ENCODE measurements at places on chromosomes 16 and 17.

DNA sequence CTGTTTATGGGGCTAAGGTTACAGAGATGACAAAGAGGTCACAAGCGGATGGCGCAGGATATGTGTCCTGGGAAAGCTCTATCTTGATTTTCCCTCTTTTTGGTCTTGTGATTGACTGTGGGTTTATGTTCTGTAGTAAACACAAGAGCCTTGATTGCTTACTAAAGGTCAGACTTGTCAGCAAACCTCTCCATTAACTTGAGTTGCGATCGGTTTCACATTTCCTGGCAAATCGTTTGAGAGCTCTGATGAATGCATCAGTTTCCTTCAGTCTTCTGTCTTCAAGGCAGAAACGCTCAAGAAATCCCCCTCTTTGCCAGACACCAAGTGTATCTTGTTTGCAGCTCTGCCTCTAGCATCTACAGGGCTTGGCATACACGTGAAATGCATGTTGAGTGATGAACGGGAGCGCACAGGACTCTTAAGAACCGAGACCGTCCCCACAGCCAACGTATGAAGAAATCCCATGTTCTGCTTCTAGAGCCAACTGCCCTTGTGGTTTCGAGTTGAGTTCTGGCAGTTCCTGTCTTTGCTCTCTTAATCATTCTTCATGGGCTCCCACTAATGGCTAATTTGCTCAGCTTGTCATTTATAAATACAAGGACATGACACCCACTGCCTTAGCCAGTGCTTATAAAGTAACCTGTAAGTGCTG is 143.3 kb downstream of the PITPNC1 start:
- DNase-seq: no peak

- DNase-seq: no peak
Measured at GRCh38 chr17:28738680-28739384, 5.0 kb upstream of the TRAF4 start.

DNA sequence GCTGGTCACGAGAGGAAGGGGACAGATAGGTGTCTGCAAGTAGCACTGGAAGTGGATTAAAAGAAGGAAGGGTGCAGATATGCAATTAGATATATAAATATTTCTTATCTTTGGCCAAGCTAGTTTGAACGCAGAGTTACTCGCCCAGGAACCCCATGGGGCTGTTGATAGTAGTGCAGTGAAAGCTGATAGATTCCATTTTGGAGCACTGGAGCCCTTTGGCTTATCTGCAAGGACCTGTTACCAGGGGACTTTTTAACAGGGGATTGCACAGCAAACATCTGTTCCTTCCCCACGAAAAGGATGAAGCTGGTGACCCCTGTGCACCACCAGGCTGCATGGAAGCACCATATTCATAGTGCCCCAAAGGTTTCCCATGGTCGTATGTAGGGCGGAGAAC is 218.7 kb downstream of the SHISA9 start:
- DNase-seq: no peak

DNA sequence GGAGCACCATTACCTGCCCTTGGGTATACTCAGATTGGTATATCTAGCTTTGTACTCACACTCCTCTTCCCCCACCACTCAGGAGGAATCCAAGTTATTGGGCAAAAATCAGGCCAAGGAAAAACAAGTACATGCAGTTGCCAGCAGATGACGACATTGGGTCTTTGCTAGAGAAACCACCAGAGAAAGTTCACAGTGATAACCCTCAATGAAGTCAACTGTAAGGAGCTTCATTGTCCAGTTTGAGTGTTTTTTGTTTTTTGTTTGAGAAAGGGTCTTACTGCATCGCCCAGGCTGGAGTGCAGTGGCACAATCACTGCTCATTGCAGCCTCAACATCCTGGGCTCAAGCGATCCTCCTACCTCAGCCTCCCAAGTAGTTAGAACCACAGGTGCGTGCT is 34.6 kb upstream of the TOX3 start:
- DNase-seq: no peak

DNA sequence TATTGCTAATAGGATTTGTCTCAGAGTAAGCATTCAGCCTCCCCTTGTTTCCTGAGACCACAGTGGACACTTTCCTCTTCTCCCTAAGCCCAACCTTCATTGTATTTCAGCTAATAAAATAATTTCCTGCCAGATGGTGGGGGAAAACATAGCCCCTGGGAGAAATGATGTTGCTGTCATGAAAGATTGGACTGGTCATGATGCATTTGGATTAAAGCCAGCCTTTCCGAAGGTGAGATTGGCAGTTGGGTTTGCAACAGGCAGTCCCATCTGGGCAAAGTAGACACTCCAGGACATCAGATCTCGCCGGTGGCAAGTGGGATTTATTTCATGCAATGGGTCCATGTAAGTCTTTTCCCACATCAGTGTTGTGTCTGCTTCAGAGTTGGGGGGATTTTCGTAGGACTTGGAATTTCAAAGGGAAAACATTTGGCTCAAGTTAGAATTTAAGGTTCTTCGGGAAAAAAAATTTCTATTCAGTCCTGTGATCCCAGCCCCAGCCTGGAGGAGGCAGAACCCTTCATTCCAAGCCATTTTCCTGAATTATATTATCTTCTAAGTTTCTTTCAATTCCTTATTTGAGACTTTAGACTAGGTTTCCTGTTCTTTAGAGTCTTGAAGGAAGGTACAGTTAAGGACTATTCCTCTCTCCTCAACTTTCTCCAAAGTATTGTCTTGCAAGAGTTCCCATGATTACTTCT is 391.7 kb downstream of the XYLT1 start:
- DNase-seq: no peak

DNA sequence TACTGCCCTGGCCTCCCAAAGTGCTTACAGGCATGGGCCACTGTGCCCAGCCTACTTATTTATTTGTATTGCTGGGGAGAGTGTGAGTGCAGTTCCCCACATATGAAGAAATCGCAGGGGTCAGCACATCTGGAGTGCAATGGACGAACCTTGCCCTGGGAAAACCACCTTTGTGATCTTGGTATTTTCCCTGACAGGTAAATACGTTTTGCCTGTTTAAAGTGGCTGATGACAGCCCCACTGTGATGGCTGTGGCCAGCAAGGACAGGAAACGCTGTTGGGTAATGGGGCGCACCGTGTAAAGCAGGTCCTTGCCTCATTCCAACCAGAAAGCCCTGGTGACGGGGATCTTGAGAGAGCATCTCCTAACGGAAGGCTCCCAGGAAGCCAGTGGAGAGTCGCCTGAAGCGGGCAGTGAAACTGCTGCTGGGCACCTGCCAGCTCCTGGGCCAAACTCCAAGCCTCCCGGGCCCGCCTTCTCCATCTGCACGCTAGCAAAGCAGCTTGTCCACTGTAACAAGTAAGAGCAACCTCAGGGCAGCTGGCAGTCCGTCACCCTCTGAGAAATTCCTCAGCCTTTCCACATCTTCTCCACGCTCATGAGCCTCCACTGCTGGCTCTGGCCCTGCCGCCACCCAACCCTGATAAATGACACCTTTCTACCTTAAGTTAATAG is 17.5 kb downstream of the EMC8 start:
- no peak for DNase-seq

GRCh38 chr16:51876934-51877333 is 670.0 kb downstream of the TOX3 start:
- no peak for DNase-seq

DNA sequence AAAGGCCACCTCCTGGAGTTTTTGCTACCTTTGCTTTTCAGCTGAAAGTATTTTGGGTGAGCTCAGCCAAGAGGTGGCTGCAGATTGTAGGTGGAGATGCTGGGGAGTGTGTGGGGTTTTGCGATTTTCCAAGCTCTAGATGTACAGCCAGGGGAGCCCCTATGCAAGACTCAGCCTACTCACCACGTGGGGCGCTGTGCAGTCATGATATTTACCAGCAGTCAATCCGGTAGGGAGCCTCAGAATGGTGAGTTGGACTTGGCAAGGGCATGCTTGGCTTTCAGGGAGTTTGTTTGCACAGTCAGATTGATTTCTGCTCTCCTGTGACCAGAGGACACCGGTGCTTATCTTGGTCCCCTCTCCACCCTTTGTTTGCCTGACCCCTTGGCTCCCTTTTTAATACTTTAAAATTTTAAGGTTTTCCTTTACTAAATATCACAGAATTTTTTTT is 175.3 kb downstream of the UTP18 start:
- DNase-seq: peak; percentile 15
